ENCODE measurements at places on chromosomes 3 and 15.

DNA sequence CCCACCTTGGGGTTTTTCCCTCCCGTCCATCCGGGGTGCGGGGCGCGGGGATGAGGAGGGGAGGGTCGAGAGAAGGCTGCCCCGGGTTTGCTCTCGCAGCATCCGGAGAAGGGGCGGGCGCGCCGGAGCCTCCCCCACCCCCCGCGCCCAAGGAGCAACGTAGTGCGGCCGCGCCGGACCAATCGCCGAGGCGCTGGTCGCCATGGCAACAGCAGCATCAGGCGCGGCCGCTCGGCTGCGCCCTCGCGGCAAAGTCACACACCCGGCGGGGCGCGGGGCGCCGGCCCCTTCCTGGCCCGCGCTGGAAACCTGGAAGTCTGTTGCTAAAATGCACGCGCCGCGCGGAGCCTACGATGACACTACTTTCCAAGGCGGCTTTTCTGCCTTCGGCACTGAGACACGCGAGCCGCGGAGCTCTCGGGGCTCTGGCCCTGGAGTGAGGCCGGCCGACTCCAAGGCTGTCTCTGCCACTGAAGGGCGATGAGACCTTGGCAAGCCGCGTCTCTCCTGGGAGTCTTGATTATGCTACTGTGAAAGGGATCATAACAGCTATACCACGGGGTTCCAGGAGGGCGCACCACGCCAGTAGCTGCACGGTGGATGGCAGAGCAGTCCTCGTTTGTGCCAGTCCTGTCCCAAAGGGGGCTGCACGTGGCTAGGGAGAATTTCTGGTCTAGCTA lies at the start of gene IQSEC1:
TSS of gene IQSEC1 (minus strand) at position 104 of the 680 bp plus-strand sequence. CDS start 415 bp downstream, outside the sequence.
- peak; percentile 43 for DNase-seq

- no peak for DNase-seq
Observed at GRCh38 chr3:73271-73670, 123.3 kb upstream of the CHL1 start.

GRCh38 chr15:82648257-82649103 lies 1.3 kb upstream of the CPEB1 start:
- no peak for DNase-seq

DNA sequence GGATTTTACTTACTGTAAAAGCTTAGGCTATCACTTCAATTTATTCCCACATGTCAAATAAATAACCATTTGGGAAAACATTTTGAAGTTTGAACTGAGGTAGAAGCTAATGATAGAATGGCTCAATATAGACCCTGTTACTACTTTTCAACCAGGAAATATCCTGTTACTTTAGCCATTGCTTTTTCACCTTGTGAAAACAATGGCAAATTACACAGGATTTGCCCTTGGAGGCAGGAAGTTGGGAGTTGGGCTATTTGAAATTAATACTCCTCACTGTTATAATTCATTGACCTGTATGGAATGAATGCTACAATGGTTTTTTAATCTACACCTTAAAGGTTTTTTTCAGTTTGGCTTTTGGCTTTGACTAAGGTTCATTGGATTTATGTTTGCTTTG lies 98.1 kb upstream of the UBE2E2 start:
- DNase-seq, result no peak

- no peak for DNase-seq
Observed at GRCh38 chr3:16254916-16255315, 9.8 kb downstream of the DPH3 start.

DNA sequence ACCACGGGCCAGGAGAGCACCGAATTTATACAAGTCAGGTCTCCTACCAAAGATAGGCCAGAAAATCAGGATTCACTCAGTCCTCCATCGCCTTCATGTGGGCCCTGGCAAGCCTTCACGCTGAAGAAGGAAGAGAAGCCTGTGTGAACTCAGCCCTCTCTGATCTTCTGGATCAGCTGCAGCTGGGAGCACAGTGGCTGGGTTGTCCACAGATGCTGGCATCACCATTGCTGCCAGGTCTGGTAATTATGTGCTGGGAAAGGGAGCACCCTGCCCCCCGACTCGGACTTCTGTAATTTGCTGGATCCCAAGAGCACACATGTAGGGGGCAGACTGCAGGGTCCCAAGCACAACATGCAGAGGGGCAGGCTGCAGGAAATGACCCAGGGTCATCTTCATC lies 12.4 kb upstream of the PDE8A start:
- no peak for DNase-seq

GRCh38 chr3:161694682-161695564 lies 198.3 kb downstream of the OTOL1 start:
- DNase-seq, result no peak

GRCh38 chr3:197302033-197302432 lies 3.6 kb upstream of the DLG1 start:
- DNase-seq, result no peak

GRCh38 chr3:70607469-70607868 lies 295.0 kb upstream of the MDFIC2 start:
- no peak for DNase-seq

- no peak for DNase-seq
Observed at GRCh38 chr3:46408853-46409252, 1.8 kb downstream of the CCRL2 start.

DNA sequence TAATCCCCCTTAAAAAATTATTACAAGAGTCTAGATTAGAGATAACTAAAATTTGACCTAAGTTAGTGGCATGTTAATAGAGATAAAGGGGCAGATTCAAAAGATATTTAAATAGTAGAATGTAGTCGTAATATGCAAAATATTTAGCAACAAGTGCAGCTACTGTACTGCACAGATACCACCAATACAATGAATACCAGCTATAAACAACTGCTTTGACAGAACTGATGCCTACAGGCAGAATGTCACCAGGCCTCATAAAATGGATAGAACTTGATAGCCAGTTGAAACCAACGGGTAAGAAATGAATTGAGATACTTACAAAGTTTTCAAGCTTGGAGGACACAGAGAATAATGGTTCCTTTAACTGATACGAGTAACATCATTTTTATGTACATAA lies 249.3 kb upstream of the VEPH1 start:
- no peak for DNase-seq

DNA sequence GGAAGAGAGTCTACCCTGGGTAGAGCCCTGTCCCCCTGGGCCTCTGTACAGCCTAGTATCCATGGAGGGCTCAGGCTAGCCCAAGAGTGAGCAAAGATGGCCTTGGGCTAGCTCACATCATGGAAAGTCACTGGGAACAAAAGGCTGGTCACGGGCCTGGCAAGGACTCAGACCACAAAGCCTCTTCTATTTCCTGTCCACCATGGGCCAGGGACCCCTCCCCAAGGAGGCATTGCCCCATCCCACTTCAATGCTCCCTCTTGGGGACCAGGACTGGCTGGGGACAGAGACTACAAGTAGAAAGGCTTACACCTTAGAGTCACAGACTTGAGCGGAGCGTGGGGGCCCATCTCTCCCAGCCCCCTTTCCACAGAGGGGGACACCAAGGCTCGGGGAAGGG lies 16.9 kb downstream of the DUSP7 start:
- no peak for DNase-seq

GRCh38 chr3:89474333-89475130 lies 367.1 kb downstream of the EPHA3 start:
- no peak for DNase-seq

DNA sequence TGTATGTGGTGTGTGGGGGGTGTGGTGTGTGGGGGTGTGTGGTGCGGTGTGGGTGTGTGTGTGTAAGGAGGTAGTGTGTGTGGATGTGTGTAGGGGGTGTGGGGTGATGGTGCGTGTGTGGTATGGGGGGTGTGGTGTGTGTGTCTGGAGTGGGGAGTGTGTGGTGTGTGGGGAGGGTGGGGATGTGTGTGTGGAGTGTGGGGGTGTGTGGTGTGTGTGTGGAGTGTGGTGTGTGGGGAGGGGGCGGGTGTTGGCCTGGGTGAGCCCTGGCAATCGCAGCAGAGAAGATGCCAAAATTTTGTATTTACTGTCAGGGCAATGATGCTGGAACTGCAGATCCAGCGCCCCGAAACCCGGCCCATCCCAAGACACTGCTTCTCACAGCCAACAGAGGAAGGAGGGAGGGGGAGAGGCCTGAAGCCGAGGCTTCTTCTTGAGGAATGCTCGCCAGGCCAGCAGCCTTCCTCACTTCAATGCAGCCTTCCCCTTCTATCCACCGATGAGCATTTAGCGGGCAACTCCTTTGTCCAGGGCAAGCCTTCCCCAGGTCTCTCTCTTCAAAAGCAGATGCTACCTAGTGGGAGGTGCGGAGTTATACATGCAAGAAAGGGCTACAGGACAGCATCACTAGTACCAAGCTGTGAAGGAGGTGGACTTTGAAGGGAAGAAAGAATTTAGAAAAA lies 11.9 kb upstream of the SRP14 start:
- no peak for DNase-seq

DNA sequence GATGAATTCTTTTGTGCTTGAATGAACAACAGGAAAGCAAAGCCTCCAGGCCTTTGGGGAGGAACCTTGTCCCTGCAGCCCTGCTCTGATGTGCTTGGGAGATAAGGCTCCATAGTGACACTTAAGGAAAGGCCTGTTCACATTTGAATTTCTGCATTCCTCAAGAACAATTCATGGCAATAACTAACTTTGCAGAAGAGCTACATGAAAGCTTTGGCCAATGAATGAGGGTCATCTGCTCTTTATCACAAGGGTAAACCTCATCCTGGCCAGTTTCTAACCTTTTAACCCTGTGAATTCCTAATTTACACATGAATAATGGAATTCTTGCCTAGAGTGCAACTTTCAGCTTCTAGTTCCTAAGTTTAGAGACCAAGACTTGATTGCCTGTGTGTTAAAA lies 5.6 kb downstream of the PRTG start:
- no peak for DNase-seq
